ENCODE measurements at places on chromosomes 1 and 21.

DNA sequence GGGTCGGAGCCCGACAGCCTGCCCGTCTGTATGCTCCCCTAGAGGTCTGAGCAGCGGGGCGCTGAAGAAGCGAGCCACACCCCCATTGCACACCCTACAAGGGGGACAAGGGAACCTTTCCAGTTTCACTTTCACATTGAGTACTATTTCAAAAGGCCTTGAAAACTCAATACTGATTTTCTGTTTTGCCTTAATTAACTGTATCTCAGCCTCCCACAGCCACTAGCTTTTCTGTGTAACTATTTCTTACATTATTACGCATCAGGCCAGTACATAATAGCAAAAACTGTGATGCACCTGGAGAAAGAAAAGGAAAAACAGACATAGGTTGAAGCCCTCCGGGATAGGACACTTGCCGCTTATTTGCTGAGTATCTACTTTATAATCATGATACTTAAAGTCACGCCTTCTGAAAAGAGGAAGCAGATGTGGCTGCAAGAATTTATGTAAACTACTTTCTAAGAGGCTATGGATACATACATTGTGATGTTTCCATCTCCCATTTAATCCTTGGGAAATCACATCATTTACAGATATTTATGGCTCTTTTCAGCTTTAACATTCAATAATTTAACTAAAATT, 1719.5 kb downstream of the MRPL39 start:
- DNase-seq, result peak; percentile 34

DNA sequence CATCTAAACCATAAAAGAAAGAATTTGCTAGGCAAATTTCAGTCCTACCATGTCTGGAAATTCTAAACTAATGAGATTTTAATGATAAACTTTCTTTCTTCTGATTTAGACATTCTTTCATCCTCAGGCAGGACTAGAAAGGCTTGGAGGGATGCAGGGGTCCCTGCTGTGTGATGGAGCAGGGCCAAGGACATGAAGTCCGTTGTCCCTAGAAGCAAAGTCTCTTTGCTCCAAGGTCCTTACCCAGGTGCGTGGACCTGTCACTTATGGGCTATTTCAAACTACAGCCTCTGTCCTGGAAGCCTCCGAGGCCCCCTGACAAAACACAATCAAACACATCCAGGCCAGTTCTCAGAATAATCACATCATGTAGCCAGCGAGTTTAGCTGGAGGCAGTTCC, 26.6 kb downstream of the URB1 start:
- no peak for DNase-seq

- no peak for DNase-seq
Observed at GRCh38 chr1:88228114-88228513, 456.0 kb upstream of the PKN2 start.

- DNase-seq, result no peak
Observed at GRCh38 chr21:41725421-41726031, 41.3 kb downstream of the RIPK4 start.

GRCh38 chr1:213409971-213410370, 358.9 kb downstream of the RPS6KC1 start:
- DNase-seq, result no peak

DNA sequence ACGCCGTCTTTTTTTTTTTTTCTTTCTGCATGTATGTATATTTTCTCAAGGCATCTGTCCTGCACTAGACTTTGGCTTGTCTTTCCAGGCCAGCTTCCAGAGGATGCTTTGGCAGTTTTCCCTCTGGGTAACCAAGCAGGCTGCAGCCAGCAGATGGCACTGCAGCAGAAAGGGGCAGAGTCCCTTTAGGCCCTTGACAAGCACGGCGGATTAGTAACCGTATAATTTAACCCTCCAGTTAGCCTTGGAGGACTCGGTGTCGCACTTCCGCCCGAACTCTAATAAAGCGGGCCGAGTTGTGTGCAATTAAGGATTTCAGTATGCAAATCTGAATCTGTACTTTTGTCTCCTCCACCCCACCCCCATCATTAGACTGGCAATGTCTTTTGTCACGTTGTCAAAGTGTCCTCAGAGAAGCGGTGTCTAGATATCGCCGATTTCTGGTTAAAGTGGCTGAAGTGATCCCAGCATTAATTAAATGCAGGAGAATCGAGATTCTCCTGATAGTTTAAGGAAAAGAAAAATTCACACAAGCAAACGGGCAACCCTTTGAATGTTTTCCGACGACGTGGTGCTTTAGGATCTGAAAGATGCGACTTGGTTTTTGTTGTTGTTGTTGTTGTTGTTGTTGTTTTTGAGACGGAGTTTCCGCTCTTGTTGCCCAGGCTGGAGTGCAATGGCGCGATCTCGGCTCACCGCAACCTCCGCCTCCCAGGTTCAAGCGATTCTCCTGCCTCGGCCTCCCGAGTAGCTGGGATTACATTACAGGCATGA, 1.1 kb upstream of the TMEM167B start:
- DNase-seq, result peak; percentile 65

GRCh38 chr1:63590166-63590560, 3.0 kb upstream of the PGM1 start:
- DNase-seq, result no peak

DNA sequence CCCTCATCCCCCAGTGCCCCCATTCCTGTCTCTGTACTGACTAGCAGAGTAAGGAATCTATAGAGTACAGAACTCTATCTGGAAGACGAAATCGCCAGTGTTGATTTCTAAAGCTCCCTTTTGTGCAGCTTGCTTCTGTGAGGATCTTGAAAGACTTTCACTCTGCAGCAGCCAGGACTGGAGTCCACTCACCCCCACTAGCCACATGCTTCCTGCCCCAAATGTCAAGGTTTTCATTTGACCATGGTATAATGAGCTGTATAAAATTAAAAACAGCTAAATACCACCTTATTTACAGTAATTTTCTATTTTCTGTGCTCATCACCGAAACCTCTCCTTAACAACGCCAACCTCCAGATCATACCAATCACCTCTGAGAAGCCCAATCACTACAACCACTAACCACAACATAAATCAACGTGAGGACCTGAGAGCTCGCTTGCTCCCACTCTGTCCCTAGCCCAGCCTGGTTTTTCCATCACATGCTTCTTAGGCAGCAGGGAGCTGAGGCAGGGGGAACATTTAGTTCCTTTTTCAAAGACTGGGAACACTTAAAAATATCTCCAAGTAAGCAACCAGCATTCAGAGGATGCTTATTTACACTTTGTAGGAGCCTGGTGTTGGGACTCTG, 56.1 kb upstream of the IRF2BP2 start:
- no peak for DNase-seq

- no peak for DNase-seq
Observed at GRCh38 chr1:214037468-214037867, 49.7 kb downstream of the PROX1 start.

GRCh38 chr21:21730512-21730911, 732.3 kb downstream of the NCAM2 start:
- no peak for DNase-seq

- no peak for DNase-seq
Observed at GRCh38 chr1:157992833-157993146, 655 bp upstream of the KIRREL1 start.

- peak; percentile 10 for DNase-seq
Observed at GRCh38 chr1:58618303-58618702, 41.3 kb upstream of the TACSTD2 start.

DNA sequence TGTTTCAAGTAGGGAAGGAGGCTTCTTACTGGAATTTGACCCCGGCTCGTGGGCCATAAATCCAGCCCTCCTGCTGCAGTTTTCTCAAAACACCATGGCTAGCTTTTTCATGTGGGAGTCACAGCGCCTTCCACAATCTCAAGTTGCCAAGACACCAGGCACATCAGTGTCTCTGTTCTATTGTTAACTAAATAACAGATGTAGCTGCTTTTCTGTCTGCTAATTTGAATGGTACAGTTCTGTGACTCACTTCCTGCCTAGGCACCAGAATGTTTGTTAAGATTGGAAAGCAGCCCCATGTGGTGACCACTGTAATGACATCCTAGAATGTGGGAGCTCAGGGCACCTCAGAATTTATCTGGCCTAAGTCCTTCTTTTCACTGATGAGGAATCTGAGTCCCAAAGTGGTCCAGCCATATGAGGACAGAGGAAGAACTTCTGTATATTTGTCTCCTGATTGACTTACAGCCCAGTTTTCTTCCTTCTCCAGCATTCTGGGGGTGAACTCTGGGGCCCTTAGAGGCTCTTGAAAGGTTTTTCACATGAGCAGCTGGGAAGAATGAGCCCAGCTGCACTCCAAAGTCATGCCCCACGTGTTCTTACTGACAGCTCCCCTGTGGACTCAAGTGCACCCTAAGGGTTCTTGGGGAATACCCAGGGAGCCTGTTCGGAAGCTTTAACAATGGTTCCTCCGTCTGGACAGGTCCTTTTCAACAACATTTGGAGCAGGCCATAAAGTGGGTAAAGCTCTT, 27.5 kb downstream of the TRIM45 start:
- DNase-seq, result peak; percentile 57

GRCh38 chr21:45459171-45460010, 54.4 kb downstream of the COL18A1 start:
- DNase-seq, result no peak

DNA sequence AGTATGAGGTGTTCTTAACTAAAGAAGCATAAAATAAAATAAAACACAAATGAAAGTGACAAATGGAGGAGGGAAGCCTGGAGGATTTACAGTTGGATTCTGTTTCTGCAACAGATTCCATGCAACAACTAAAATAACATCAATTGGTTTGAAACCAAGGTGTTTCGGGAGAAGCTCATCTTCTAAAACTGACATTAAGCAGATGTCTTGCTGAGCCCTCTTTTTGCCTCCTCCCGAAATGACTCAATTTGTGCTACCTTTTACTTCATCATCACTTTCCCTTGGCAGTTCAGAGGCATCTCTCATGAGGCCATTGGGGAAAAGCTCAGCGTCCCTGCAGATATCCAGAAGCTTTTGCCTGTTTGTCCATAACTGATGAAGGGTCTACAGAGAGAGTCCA, 121.6 kb upstream of the ADAR start:
- DNase-seq, result no peak
